Stimulated activated CD8-positive, alpha-beta memory T cell treated with anti-CD3 and anti-CD28 coated beads, Interleukin-2, amount 100 ng/mL, for 1 hour (primary cell): ENCODE measurements at places on chromosomes 1 and 21.

- no peak for DNase-seq
Observed at GRCh38 chr21:31922881-31923280, 50.1 kb downstream of the HUNK start.

DNA sequence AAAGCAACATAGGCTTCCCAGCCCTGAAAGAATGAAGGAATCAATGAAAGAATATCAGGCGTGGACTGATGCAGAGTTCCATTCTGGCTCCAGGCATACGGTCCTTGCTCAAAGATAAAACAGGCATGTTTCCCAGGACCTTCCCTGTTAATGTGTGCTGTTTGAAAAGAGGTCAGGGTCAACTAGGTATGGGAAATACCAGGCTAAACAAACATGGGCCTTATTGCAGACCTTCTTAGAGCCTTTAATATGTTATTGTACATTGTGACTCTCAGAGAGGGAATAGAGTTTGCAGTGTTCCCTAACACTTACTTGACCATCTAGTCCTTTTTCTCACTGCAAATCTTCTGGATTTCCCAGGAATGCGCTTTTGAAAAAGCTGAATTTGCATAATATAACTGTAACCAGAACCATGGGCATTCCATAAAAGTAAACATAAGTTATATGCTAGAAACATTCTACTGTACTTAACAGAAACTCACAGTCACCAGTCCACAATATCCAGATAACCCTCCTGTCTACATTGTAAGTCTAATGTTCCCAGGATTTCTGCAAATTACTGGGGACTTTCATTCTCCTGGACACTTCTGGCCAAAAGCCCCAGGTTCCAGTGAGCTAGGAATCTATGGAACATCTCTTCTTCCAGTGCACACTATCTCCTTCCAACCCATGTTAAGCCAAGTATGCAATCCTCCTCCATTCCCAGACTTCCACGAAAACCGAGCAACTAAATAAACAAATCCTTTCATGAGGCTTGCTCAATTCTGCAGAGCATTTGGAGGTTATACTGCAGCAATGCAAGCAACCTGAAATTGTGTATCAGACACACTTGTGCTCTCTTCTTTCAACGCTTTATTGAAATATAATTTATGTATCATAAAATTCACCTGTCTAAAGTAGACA is 486.6 kb downstream of the SETD4 start:
- DNase-seq = no peak

DNA sequence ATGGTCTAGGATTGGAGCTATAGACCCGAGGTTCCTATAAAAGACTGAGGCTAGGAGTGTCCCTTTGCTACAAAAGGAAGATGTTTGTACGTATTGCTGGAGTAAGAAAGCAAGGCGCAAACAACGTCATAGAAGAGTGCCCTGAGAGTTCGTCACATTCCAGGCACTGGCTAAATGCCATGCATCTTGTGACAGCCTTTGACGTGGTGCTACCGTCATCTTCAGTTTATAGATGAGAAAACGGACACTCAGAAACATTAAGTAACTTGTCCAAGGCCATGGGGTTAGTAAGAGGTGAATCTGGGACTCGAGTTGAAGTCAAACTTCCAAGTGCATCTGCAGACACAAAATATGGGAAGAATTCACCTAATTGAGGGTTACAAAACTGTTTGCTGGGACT is 104.2 kb upstream of the SLC45A1 start:
- no peak for DNase-seq

GRCh38 chr1:16138772-16139221 is 17.1 kb downstream of the EPHA2 start:
- no peak for DNase-seq
